ENCODE measurements at places on chromosomes 7 and 10.
A peak's percentile ranks its signal among the peaks of the same experiment; 100 is the strongest.

DNA sequence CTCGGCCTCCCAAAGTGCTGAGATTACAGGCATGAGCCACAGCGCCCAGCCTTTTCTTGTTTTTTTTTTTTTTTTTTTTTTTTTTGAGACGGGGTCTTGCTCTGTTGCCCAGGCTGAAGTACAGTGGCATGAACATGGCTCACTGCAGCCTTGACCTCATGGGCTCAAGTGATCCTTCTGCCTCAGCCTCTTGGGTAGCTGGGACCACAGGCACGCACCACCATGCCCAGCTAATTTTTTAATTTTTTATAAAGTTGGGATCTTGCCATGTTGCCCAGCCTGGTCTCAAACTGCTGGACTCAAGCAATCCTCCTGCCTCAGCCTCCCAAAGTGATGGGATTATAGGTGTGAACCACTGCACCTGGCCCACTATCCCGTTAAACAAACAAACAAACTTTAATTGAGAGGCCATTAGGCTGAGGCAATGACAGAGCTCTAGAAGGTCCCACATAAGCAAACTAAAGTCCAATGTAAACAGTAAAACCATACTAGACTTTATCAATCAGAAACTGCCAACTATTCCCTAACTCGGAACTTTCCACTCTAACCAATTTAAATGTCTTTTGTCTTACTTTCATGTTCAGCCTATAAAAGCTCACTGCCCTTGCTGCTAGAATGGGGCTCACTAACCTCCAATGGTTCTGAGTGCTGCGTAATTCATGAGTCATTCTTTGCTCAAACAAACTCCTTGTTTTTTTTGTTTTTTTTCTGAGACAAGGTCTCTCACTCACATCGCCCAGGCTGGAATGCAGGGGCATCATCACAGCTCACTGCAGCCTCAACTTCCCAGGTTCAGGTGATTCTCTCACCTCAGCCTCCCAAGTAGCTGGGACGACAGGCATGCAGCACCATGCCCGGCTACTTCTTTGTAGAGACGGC lies 1.9 kb downstream of the DHX32 start:
- DNase-seq = no peak

DNA sequence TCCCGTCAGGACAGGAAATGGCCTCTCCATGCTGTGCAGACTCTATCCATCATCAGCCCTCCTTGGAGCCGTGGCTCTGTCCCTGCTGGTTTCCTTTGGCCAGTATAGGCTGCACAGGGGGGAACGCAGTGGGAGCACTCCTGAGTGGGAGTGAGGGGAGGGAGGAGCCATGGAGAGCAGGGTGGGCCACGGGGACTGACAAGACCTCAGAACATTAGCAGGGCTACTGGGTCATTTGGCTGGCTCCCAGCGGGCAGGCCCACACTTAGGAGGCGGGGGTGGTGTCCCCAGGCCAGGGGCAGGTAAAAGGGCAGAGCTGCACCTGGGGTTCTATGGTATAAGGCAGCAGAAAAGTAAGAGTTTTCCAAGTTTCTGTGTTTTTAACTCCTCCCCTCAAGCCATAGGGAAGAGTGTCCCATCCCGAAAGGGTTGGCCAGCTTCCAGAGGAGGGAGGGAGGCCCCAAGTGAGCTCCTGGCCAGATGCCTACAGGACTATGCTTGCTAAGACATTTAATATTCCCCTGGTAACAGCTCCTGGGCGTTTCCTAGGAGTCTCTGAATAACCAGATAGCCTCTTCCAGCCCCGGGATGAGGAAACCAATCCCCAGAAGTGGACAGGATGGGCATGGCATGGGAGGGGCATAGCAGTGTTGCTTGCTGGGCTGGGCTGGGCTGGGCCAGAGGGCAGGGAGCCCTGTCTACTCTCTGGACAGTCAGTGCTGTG lies 5.5 kb upstream of the OPN4 start:
- peak; percentile 81 for DNase-seq

- DNase-seq = no peak
These were observed 230.0 kb downstream of the ADAM12 start for GRCh38 chr10:126158133-126158892.

DNA sequence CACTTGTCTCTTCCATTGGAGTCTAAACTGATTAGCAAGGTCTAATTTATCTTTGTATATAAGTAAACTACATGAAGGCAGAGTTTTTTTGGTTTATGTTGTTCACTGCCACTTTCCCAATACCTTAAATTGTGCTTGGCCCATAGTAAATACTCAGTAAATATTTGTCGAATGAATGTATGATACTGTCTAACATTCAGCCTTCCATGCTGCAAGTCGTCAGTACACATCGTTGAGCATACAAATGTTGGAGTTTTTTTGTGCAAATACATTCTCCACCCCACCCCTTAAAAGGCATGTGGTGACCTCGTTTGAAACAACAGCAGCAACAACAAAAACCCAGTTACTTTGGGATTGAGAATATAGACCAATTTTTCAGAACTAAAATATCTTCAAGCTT lies 17.4 kb upstream of the IGF2BP3 start:
- no peak for DNase-seq

GRCh38 chr10:61986382-61986781 lies 84.9 kb downstream of the ARID5B start:
- no peak for DNase-seq

- DNase-seq = no peak
These were observed 26.7 kb downstream of the ERCC6 start for GRCh38 chr10:49512121-49512809.

GRCh38 chr10:32937911-32938424 lies 20.1 kb downstream of the ITGB1 start:
- peak; percentile 32 for DNase-seq

DNA sequence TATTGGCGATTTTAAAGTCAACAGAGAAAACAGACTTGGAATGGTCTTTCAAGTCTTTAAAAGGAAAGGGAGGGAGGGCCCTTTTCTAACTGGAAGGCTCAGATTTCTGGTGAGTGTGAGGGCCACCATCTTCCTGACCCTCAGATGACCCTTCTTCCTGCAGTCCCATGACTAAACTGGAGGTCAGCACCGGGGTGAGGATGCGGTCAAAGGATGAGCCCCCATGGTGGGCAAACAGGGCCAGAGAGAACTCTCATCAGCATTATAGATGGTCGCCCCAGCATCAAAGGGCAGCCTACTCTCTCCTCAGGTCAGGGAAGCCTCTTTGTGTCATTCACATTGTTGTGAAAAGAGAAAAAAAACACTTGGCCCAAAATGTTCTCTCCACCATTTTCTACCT lies 219.2 kb downstream of the LRMDA start:
- DNase-seq = no peak

- DNase-seq = no peak
These were observed 190.7 kb upstream of the CHRM2 start for GRCh38 chr7:136677471-136678365.

- DNase-seq = no peak
These were observed 243.0 kb downstream of the PLXDC2 start for GRCh38 chr10:20059084-20059835.

GRCh38 chr10:35307297-35307696 lies 29.0 kb upstream of the CCNY start:
- no peak for DNase-seq

DNA sequence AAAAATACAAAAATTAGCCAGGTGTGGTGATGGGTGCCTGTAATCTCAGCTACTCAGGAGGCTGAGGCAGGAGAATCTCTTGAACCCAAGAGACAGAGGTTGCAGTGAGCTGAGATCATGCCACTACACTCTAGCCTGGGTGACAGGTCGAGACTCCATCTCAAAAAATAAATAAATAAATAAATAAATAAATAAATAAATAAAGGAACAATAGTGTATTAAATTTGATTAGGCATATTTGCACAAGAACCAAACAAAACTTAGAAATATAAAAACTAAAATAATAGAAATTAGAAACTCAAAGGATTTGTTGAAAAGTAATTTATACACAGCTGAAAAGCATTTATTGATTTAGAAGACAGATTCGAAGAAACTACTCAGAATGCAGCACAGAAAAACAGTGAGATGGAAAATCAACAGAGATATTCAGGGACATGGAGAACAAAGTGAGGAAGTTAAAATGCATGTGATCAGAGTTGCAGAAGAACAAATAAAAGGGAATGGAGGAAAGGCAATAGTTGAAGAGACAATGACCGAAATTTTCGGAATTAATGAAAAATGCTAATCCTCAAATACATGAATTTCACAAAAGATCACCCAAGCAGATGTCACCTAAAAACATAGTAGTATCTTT lies 17.7 kb downstream of the IFIT3 start:
- DNase-seq = no peak

GRCh38 chr10:49153971-49154370 lies 20.1 kb upstream of the FAM170B start:
- DNase-seq = no peak

DNA sequence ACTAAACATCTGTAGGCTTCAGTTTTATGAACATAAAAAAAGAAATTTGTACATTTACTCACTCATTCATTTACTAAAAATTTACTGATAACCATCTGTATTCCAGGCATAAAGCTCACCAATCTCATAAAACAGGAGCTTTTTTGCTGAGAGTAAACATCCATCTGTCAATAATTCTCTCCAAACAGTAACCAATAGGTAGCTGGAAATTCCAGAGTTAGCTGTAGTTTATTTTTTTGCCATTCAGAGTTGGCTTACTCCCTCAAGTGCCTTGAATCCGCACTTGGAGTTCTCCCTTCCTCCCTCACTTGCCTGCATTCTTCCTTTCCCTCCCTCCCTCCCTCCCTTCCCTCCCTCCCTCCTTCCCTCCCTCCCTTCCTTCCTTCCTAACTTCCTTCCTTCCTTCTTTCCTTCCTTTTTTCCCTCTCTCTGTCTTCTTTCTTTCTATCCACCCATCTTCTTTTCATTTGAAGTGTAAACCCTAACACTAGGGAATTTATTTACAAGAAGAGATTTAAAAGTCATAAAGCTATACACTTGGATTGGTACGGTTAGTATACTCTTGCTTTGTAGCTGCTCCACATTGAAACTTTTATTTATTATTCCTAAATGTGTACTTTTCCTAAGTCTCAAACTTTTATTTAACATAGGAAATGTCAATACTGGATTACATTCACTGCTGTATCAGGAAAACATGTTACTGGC lies 44.6 kb upstream of the BICC1 start:
- no peak for DNase-seq

- no peak for DNase-seq
These were observed 77.0 kb downstream of the OAT start for GRCh38 chr10:124341768-124342135.

DNA sequence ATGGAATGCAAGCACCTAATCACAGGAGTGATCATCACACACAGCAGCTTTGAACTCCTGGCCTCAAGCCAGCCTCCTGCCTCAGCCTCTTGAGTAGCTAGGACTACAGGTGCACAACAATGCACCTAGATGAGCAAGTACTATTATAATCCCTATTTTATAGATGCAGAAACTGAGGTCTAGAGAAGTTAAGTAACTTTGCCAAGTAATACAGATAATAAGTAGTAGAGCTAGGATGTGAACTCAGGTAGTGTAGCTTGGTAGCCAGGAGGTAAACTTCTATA lies 33.7 kb downstream of the DNAJC12 start:
- no peak for DNase-seq

GRCh38 chr10:128013626-128014025 lies 106.7 kb downstream of the PTPRE start:
- DNase-seq = peak; percentile 5

GRCh38 chr10:29922892-29923291 lies 136.5 kb downstream of the JCAD start:
- no peak for DNase-seq

GRCh38 chr7:26729150-26729775 lies 135.1 kb downstream of the SKAP2 start:
- DNase-seq = no peak

DNA sequence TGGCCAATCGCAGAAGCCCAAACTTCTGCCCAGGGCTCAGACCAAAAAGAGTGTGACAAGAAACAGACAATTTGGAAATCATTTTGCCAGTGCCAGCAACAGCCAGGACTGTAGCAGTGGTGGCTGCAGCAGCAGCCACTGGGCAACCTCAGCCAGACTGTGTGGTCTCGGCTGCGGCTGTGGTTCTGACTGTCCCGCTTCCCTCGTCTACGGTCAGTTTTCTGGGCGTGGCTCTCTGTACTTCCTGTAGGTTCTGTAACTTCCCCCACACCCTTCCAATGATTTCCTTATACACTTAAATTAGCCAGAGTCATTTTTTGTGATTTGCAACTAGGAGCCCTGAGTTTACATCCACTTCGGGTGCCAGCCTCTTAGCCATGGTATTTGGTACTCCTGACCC lies 39.9 kb downstream of the CYTH3 start:
- peak; percentile 51 for DNase-seq

DNA sequence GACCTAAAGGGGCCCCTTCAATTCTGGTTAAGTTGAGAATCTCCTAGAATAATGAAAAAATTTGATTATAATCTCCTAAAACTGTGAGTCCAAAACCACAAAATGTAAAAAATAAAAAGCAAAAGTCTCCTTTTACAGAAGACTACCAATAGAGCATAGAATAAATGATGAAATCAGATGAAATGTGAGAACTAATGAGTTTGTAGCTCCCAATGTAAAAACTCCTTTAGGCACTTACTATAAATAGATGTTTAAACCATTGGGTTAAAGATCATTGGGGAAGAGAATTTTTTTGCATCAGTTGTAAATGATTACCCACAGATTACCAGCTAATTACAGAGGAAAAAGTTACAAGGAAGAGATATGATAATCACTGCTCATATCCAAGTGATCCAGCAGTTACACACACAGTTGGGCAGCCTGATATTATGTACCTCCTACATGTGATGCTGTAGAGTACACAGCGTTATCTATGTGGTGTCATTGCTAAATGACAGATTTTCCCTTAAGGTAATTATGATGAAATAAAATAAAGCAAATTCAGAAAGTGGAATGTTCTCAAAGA lies 282.7 kb upstream of the SEMA3D start:
- no peak for DNase-seq

DNA sequence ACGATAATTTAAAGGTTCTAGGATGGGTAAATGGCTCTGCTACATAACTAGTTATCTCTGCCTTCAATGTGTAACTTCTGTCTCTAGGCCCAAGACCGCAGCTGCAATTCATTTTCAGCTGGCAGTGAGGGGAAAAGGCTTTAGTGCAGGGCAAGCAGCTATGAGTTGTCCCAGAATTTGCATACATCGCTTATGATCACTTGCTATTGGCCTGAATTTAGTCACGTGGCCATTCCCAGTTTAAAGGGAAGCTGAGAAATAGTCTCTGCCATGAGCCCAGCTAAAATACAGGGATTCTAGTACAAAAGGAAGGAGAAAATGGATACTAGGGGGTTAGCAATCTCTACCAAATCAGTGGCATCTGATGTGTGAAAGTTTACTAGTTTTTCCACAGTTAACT lies 145.8 kb upstream of the IMMP2L start:
- DNase-seq = no peak

GRCh38 chr10:116926426-116926825 lies 77.1 kb downstream of the ENO4 start:
- no peak for DNase-seq

GRCh38 chr10:47023237-47024045 lies 112.2 kb downstream of the PTPN20 start:
- DNase-seq = peak; percentile 47

- DNase-seq = no peak
These were observed 12.9 kb upstream of the UBN2 start for GRCh38 chr7:139218173-139218572.

GRCh38 chr7:27825891-27826290 lies 85.9 kb downstream of the TAX1BP1 start:
- no peak for DNase-seq

All from femur (tissue), 1 donor.